ENCODE measurements at places on chromosomes 4 and X.

DNA sequence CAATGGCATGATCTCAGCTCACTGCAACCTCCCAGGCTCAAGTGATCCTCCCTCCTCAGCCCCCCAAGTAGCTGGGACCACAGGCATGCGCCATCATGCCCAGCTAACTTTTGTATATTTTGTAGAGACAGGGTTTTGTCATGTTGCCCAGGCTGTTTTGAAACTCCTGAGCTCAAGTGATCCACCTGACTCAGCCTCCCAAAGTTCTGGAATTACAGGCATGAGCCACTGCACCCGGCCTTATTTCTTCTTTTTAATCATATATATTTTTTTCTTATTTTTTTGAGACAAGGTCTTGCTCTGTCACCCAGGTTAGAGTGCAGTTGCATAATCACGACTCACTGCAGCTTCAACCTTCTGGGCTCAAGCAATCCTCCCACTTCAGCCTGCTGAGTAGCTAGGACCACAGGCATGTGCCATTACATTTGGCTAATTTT is 184.0 kb downstream of the TSPAN5 start:
- DNase-seq: peak; percentile 56

- no peak for DNase-seq
Measured at GRCh38 chr4:91990726-91991125, 313.0 kb upstream of the GRID2 start.

DNA sequence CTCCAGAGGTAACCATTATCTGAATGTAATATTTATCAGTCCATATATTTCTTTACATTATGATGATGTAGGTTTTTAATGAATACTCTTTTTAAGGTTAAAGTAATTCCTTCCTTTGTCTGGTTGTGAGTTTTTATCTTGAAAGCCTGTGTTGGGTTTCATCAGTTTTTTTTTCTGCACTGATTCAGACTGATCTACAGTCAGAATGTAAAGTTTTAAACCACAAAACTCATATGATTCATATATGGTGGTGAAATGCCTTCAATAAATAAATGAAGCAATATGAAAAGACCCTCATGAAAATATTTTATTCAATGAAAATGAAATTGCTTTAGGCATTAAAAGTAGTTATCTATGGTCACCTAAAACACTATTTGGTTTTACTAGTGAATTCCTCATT is 47.1 kb downstream of the SORBS2 start:
- DNase-seq: no peak

GRCh38 chr4:107793996-107794395 is 30.7 kb upstream of the SGMS2 start:
- no peak for DNase-seq

DNA sequence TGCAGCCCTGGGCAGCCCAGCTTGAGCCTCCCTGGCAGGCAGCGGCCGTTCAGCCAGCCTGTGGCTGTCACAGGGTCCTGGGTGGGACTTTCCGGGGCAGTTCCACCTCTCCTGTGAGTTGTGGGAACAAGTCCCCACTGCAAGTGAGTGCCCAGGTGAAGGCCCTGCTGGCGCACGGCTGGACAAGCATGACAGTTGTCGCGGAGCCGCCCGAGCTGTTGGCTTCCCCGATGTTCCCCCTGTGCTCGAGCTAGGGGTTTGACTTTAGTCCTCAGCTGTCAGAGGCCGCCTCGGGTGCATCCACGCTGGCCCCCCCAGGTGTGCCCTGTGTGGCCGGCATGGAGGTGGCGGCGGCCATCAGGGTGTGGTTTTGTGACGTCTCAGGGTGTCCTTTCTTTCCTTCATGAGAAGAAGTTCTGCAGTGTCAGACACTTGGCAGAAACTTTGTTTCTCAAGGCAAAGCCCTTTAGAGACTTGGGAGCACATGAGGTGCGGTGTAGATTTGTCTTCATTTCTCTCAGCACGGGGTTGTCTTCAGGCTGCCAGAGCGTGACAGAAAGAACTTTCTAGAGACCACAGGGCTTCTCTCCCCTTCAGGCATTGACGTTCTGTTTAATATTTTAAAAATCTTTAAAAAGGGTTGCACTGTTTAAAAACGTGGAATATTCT is 69.4 kb upstream of the HGFAC start:
- DNase-seq: no peak

DNA sequence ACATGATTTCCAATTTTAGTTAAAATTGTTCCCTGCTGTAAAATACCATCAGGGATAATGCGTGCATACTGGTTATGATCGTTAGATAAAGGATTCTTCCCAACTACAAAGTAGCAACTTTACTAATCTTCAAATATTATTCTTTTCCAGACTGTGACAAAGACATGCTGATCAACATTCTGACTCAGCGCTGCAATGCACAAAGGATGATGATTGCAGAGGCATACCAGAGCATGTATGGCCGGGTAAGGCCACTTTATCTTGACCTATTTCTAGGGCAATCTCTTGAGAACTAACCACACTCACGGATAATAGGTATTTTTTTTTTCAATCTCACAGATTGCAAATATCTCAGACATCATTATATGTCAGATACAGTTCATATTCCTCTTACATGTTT is 47.0 kb downstream of the ANXA10 start:
- DNase-seq: no peak

DNA sequence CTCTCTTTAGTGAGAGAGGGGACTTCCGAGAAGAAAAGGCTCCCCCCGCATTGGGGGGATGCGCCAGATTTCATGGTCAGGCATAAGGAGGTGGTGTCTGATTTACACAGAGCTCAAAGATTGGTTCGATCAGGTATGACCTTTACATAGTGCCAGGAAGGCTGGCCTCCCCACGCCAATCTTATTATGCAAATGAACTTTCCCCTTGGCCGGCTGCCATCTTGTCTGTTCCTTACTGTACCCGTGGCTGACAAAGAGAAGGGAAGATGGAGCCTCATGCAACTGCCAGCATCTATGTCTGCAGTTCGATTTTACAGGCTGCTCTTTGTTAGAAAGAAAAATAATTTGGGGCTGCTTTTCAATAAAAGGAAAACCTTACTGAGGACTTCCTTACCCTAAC is 197.2 kb downstream of the GPM6A start:
- DNase-seq: no peak

- no peak for DNase-seq
Measured at GRCh38 chr4:87523307-87523706, 5.9 kb downstream of the SPARCL1 start.

- DNase-seq: no peak
Measured at GRCh38 chrX:108438110-108438623, at the start of gene COL4A6. Gene COL4A6 (minus strand): TSS chrX:108438422. CDS start chrX:108438196, 226 bp downstream.

DNA sequence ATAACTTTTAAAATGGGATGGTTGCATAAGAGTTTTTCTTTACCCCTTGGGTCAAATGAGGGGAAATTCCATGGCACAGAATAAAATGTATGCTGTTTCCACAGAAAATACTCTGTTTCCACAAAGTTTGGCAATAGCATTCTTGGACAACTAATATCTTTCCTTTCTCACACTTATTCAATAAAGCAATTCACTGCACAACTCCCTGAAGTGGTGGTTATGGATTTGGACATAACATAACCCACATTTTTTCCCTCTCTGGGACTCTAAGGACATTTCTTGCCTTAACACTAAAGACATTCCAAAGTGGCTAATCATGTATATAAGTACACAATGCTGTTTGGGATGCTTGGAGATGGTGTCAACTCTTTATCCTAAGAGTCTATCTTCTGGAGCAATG is 51.7 kb upstream of the GPM6B start:
- no peak for DNase-seq

DNA sequence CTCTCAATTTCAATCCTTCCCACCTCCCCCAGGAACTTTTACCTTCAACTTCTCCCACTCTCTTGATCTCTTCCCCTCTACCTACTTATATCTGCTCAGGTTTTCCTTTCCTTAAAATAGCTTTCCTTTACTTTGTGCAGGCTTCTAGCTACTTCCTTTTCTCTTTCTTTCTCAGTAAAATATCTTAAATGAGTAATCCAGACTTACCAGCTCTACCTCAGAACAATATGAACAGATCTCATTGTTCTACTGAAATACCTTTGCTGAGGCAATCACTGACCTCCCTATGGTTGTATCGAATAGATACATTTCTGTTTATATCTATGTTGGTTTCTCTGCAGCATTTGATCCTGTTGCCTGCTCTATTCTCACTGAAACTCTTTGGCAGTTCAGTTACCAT is 86.7 kb upstream of the WDR44 start:
- no peak for DNase-seq

GRCh38 chrX:54182194-54182863 is 725 bp downstream of the FAM120C start:
- DNase-seq: peak; percentile 76

GRCh38 chr4:82247171-82247570 is 126.6 kb downstream of the HNRNPD start:
- no peak for DNase-seq

GRCh38 chr4:123352240-123352945 is 44.2 kb upstream of the SPRY1 start:
- no peak for DNase-seq
